Fibroblast of skin of scalp (primary cell): ENCODE measurements at places on chromosomes 6 and 20.

- no peak for DNase-seq
These were observed 841.6 kb upstream of the GJE1 start for GRCh38 chr6:141290941-141291721.

DNA sequence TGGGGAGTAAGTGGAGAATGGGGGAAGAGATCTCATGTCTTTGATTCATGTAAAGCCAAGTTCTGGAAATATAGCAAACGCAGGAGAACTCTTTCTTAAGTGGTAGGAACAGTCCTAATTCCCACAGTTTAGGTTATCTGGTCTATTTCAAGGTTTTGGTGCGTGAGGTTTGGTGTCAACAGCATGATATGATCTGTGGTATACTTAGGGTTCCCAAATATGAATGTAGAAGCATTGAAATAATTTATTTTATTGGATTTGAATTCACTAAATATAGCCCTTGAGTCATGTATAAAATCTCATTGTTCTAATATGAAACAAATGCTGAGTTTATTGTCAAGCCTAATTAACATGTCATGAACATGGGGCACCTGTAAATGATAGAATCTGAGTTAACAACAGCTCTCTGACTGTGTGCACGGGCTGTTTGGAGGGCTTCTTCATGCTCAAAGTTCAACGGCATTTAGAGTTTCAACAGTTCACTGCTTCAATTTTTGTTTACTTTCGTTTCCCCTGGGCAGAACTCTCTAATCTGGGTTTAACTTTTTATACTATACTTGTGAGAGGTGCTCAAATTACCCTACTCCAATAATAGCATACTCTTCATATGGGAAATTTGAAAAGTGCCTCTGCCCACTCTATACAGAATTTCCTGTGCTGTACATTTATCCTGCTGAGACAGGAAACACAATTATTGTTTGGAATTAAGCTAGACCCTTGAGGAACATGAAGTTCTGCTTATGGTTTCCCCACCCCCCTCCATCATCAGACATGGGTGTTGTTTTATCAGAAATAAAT lies 236.3 kb upstream of the ZNF217 start:
- DNase-seq: peak; percentile 64

DNA sequence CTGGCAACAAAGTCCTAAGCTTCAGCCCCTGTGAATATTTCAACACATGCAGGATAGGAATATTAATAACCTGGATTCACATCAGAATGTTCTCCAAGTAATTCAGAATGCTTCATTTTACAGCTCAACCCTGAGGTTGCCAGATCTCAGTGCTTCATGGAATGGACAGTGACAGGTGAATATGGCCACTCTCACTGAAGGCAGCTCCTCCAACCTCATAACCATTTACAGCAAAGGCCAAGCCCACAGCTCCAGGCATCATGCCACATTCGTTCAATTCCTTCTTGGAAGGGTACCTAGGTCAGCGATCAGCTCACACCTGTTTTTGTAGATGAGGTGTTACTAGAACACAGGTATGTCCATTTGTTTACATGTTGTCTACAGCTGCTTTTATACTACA lies 17.1 kb downstream of the CLIC5 start:
- DNase-seq: no peak

DNA sequence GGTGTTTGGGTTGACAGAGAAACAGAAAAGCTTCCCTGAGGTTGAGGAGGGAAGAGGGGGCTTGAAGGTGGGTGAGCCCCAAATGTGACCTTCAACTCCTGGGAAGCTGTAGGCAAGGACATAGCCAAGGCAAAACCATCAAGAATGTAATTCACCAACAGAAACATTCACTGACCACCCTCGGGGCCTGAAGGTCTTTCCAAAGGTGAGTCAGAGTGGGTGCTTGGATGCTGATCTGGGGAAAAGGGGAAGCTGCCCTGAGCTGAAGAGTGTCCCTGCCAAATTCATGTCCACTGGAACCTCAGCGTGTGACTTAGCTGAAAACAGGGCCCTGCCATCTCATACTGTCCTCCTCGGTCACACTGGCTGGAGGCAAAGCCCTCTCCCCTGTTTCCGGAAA lies 234.2 kb upstream of the SULF2 start:
- DNase-seq: no peak
